A172 (cell line): ENCODE measurements at places on chromosomes 6 and 20. TPM values are rescaled to one million over a fixed set of nuclear protein-coding genes. Genes with fewer than 3 reads are reported as not detected.
A peak's percentile ranks its signal among the peaks of the same experiment; 100 is the strongest.

UBE2C gene
- total RNA-seq: 206 and 210 TPM in 2 replicates

DUSP15 gene
- 2.4 and 2.5 TPM in 2 replicates for total RNA-seq

FAM184A gene
- total RNA-seq: 3.1 and 4.6 TPM in 2 replicates

SLC26A8 gene
- not detected in 2 replicates for total RNA-seq

SLC35D3 gene
- not detected in 2 replicates for total RNA-seq

CD24 gene
- 20.4 and 26.9 TPM in 2 replicates for total RNA-seq

RFX6 gene
- total RNA-seq: not detected in 2 replicates

DNA sequence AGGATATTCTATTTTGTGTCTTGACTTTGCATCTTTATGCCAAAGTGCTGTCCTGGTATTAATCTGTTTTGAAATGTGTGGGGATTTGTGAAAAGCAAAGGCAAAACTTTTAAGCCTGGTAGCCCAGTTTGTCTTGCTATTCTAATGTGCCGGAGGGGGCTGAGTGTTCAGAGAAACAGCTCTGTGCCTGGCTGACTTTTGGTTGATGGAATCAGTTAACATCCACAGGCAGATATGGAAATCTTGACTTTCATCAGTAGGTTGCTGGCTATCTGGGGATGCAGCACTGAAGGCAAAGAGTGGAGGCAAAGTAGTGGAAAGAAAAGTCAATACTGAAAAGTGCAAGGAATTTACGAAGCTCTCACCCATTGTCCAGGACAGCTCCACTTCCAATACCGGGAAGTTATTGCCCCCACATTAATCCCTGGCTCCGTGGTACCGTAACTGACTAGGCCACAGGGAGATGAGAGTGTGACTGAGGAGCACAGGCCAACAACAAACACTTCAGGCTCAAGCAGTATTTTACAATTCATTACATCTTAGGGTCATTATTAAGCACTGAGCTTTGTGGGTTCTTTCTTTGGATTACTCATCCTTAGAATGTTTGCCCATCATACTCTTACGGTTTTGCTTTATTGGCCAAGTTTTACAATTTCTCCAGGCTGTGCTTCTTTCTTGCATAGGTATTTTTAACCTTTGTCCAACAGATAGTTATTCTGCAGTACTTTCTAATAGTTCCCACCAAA, 164.6 kb downstream of the MTFR2 start:
- DNase-seq: no peak

GRCh38 chr6:107331409-107332386, 127.7 kb downstream of the PDSS2 start:
- no peak for DNase-seq

- peak; percentile 12 for DNase-seq
Observed at GRCh38 chr6:136089876-136090275, 160.2 kb downstream of the MTFR2 start.

DNA sequence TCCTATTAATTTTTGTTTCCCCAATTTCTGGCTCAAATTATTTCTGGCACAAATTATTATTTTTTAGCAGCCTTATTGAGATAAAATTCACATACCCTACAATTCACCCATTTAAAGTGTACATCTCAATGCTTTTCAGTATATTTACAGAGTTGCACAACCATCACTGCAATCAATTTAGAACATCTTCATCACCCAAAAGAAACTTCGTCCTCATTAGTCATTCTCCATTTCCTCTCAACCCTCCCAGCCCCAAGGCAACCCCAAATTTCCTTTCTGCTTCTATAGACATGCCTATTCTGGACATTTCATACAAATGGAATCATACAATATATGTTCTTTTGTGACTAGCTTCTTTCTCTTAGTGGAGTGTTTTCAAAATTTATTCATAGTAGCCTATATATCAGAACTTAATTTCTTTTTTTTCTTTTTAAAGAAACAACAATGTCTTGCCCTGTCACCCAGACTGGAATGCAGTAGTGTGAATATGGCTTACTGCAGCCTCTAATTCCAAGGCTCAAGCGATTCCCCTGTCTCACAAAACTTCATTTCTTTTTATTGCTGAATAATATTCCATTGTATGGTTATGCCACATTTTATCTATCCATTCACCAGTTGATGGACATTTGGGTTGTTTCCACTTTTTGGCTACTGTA, 84.5 kb downstream of the DNAH8 start:
- no peak for DNase-seq

DNA sequence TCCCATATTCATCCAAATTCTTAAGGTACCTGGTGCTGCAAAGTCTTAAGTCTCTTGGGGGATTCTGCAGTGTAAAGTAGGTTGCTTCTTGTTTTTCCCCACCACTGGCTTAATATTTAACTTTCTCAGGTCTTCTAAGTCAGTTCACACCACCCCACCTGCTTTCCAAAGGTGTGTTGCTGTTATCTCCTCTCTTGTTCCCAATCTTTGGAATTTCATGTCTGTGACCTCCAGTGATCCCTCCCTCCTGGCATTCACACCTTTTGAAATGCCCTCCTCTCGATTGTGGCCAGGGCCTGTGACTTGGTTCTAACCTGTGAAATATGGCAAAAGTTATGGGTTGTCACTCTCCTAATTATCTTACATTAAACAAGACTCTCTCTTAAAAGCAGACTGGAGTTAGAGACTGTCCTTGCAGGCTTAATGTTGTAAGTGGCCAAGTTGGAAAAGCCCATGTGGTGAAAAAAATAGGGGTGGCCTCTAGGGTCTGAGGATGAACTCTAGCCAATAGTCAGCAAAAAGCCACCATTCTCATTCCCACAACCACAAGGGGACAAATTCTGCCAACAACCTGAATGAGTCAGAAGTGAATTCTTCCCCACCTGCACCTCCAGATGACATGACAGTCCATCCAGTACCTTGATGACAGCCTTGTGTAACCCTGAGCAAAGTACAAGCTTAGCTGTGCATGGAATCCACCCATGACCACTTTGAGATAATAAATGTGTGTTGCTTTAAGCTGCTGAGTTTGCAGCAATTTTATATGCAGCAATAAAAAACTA, 45.1 kb downstream of the ADGRF1 start:
- no peak for DNase-seq

DNA sequence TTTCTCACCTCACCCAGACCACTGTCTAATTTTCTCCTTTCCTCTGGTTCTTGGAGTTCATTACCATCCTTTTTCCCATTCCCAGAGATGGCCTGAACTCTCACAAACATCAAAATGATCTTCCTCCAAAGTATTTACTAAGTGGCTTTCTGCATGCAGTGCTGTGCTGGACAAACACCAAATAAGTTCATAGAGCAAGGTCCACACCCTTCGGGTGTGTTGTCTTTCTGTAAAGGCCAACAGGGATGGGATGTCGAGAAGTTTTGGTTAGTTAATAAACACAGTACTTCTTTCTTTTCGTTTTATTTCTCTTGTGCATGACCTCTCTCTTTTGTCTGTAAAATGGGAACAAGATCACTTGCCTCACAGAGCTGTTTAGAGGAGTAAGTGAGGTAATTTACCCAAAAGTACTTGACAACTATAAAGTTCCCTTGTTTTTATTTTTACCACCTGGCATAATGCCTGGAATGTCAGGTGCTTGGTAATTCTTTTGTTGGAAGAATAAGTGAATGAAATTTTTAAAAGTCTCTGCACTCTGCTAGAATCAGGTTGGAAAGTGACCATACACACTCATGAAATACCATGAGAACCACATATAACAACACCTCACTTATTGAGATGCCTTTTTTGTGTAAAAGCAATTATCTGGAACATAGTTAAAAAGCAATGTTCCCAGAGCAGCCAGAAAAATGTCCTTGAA, 22.8 kb upstream of the CCN6 start:
- DNase-seq: no peak

DNA sequence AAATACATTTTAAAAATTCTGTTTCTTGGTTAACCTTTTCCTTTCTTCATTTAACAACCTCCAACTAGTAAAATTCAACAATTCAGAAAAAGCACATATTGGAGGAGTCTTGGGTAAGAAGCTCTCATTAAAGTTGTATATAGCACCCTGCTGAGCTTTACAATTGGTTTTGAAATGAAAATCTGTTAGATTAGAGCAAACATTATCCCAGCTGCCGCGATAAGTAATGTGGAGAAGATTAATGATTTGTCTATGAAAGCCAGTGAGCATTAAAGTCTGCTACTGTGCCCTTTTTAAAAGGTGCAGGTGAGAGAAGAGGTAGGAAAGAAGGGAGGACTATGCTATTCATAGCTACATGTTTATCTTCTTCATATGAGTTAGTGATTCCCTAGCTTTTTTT, 201.5 kb downstream of the ZFAND3 start:
- no peak for DNase-seq

GRCh38 chr20:3235666-3236324, 3.2 kb downstream of the SLC4A11 start:
- DNase-seq: peak; percentile 83

DNA sequence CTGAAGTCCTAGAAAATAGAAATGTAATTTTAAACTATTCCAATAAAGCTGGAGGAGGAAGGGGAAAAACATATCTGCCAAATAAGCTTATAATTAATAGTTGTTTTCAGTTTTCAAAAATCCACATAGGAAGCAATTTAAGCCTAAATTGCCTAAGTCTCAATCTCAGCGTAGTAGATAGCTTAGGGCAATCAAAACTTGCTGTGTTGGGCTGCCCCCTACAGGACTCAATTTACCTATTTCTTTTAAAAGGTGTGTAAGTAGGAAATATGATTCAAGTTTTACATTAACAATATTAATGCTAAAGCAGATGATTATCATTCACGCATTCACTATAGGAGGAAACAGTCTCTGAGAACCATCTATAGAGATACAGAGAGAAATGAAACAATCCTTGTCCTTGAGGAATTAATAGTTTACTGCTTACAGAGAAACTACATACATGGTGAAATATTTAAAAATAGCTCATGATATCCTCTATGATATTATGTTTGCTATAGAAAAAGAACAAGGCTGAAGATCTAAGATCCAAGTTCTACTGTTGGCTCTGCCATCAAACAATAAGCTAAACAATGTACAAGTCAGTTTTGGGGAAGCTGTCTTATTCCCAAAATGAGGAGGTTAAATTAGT, 102.1 kb downstream of the ATG5 start:
- peak; percentile 57 for DNase-seq

GRCh38 chr20:16555754-16556153, 17.5 kb downstream of the KIF16B start:
- DNase-seq: no peak

- DNase-seq: no peak
Observed at GRCh38 chr6:106525882-106526275, 103.4 kb downstream of the RTN4IP1 start.

- DNase-seq: peak; percentile 29
Observed at GRCh38 chr20:63082308-63082938, 75.7 kb upstream of the BHLHE23 start.

DNA sequence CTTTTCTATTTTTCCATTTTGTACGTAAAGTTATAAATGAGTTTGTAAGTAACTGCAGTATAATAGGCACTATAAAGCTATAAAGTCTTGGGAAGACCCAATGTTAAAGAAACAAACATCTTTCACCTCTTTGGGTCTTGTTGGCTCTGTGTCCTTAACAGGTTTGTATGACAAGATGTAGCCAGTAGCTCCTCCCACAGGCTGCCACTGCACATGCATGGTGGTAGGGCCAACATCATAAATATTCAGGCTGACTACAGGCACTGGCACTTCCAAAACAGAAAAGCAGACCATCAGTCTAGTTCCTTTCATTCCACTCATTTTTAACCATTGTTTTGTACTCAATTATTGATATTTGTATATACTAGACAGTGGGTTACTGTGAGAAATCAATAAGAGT, 59.9 kb downstream of the COL12A1 start:
- DNase-seq: no peak

DNA sequence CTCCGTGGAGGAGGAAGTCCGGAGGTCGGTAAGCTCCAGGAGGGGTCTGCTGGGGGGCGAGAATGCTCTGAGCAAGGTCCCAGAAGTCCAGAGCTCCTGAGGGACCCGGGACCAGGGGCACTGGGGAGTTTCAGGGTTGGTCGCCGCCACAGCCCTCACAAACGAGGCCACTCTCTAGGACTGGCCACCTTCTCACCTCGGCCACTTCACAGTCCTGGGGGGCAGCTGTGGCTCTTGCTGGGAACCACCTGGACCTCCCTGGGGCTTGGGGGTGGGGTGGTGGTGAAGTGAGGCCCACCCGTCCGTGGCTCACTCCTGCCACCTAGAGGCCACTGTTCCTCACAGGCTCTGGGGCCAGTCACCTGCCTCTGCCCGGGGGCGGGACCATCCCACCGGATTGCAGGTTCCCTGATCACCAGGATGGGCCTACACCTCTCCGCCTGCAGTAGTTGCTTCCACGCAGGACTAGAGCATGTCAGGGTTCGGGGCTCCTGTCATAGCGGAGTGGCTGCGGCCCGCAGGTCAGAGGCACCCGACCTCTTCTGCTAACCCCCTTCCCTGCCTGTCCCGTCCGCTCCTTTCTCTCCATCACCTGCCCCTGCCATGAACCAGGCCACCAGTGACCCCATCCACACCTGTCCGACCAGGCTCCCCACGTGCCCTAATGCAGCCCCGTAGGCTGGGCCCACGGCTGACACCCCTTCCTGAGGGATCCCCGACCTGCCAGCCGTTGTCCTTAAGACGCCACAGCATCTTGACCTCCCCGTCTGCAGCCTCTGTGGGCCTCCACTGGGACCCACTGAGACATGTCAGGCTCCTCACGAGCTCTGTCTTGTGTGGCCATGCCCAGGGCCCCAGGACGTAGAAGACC, 5.1 kb upstream of the TCEA2 start:
- peak; percentile 73 for DNase-seq

DNA sequence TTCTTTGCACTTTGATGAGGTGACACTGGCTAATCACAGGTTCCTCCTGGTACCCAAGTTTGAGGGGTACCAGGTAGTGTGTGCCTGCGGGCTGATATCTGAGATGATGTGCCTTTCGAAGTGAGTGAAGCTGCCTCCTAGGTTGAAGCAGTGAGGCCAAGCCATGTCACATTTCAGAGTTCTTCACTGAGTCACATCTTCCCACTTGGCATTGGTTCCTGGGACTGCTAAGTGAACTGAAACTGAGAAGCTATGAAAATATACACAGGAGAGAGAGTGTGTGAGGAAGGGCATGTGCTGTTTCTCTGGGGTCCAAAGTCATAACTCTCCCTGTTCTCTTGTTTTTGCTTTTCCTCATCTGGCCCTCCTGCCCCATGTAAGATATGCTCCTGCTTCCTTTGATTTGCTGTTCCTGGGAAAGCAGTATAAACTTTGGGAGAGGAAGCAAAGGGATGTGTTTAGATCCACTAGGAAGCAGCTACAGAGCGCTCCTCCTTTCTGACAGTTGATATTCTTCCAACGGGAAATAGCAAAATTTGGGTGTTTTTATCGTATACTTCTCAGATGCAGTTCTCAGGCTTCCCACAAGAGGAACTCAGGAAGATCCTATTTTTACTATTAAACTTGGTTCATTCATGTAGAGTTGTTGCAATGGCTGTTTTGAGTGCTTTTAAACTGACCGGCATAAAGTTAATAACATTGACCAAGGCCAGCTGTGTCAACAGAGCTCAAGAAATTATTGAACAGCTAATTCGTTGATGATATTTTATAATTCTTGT, 153.7 kb downstream of the MOXD1 start:
- DNase-seq: no peak

GRCh38 chr6:130697271-130697994, 129.8 kb upstream of the SMLR1 start:
- DNase-seq: no peak

DNA sequence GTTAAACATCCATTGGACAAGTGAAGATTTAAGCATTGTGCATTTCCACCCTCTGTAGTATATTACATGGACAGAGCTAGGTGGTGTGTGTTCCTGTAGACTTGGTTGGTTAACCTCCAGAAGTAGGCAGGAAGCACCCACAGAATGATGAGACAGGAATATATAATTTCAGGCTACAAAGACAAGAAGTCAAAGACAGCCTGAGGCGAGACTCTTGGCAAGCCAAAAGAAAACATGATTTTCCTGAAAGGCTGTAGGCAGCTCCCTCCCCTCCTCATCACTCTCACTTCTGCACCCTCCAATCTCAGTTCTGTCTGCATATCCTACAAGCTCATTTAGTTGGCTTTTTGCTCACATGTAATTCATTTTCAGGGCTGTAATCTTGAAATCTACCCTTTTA, 110.0 kb upstream of the SLC35B3 start:
- DNase-seq: no peak
